MCF 10A (cell line): ENCODE measurements at places on chromosomes 16 and 17. TPM values are rescaled to one million over a fixed set of nuclear protein-coding genes. Genes with fewer than 3 reads are reported as not detected.

DNA sequence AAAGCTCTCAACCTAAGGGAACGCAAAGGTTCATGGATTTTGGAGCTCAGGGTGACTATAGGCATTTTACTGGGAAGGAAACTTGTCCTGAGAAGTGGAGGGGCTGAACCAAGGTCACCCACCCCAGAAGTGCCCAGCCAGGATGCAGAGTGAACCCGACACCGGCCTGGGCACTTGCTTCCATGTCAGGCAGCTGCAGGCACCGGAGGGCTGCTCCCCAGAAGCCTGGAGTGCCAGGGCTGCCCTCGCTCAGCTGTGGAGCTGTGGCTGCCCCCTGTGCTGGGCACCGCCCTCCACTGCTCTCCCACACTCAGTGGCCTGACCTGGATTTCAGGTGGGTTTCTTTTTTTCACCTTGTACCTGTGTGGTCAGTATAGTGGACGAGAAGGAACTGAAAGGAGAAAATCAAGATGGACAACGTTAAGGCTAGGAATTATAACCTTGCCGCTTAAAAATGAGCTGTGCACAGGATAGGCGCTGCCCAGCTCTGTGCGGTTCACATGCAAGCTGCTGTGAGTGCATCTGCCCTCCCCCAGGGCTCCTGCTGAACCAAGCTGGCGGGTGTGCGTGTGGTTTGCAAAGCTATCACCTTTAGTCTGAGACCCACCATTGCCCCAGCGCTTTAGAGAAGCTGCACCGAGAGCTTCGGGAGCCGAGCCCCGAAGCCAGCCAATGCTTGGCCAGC is 2.2 kb downstream of the MAPK8IP3 start:
- no peak for DNase-seq
- H3K27ac ChIP-seq: peak overlapping the region; percentile 81
- peaks cover 18% of the 10 kb centered on the region for H3K36me3 ChIP-seq
- H3K4me1 ChIP-seq: peaks cover 9% of the 10 kb centered on the region

DNA sequence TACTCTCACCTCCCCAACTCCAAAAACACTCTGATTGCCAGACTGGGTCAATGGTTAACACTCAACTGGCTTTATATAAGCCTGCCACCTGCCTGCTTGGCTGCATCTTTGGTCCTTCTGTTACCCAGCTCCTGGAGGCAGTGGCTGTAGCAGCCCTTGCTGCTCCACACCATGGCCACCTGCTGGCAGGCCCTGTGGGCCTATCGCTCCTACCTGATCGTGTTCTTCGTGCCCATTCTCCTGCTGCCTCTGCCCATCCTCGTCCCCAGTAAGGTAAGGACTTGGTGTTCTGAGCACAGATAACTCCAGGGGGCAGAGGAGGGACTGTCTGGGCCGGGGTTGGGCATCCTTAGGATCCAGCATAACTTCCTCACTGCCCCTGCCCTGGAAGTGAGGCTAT is at the start of gene SLC13A2:
Gene SLC13A2, plus strand, starts transcription at position 103 of the 400 bp plus-strand sequence. Its CDS starts 69 bp downstream, at position 172.
- H3K36me3 ChIP-seq: no peaks in the 10 kb centered on the region
- DNase-seq: no peak
- no peak within 1 kb of the TSS for H3K27ac ChIP-seq
- no peaks in the 10 kb centered on the region for H3K27me3 ChIP-seq

- no peaks in the 10 kb centered on the region for H3K36me3 ChIP-seq
- H3K4me3 ChIP-seq: no peak overlapping the region
- no peak overlapping the region for H3K27ac ChIP-seq
- H3K27me3 ChIP-seq: no peaks in the 10 kb centered on the region
- H3K4me1 ChIP-seq: peaks cover 11% of the 10 kb centered on the region
Measured at GRCh38 chr17:61253937-61254574, 145.6 kb upstream of the TBX2 start.

GRCh38 chr17:64213995-64214811 is 48.9 kb downstream of the TEX2 start:
- H3K36me3 ChIP-seq: peaks cover 42% of the 10 kb centered on the region
- H3K4me1 ChIP-seq: peaks cover 42% of the 10 kb centered on the region
- H3K4me3 ChIP-seq: no peak overlapping the region
- no peak overlapping the region for H3K27ac ChIP-seq
- DNase-seq: no peak
- no peaks in the 10 kb centered on the region for H3K27me3 ChIP-seq

- no peaks in the 10 kb centered on the region for H3K27me3 ChIP-seq
- H3K4me1 ChIP-seq: peaks cover 30% of the 10 kb centered on the region
- H3K4me3 ChIP-seq: no peak overlapping the region
Measured at GRCh38 chr16:82643136-82643535, 16.4 kb downstream of the CDH13 start.

DNA sequence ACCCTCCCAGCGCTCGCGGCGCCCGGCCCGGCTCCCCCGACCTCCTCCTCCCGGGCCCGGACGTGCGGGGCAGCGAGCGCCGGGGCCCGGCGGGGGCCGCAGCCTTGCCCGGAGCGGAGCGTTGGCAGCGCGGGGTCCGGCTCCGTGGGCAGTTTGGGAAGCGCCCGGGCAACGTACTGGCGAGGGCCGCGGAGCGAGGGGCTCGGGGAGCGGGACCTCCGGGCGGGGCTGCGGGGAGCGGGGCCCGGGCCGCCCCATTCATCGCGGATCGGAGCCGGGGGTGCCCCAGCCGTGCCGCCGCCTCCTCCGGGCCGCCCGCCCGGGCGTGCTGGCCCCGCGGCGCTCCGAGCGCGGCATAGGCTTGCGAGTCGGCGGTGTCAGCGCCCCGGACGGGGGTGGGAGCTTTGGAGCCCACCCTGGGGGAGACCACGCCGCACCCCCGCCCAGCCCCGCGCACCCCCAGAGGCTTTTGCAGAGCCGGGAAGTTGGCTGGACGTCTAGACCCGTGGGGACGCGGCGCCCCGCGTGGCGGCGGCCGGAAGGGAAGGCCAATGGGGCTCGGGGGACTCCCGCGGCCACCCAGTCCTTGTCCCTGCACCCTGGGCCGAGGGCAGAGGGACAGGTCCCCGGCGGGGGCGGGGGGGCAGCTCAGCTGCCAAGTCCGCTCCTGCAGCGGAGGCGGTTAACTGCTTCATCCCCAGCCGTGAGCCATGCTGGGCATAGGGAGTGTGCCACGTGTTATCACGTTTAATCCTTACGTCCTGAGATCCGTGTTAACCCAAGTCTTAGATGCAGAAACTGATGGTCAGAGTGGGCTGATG is 852 bp downstream of the ZNF469 start:
- H3K36me3 ChIP-seq: peaks cover 6% of the 10 kb centered on the region
- no peaks in the 10 kb centered on the region for H3K27me3 ChIP-seq
- no peaks in the 10 kb centered on the region for H3K4me1 ChIP-seq
- H3K27ac ChIP-seq: no peak overlapping the region
- no peak overlapping the region for H3K4me3 ChIP-seq

DNA sequence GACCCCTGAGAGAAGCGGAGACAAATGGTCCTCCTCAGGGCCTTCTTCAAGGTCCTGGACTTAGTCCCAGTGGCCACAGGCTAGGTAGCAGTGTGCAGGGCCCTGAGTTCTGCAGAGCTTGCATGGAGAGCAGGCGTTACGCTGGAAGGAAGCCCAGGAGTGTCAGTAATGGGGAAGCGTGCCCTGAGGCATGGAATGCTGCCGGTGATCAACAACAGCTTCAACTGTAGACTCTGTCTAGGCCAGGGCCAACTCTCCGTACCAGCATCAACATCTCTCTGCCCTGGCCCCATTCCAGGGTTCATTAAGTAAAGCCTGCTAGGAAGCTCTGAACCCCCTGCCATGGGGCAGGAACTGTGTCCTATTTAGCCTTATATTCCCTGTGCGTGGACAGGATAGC is 568 bp upstream of the TNK1 start:
- no peaks in the 10 kb centered on the region for H3K27me3 ChIP-seq
- H3K4me3 ChIP-seq: peak overlapping the region; percentile 94
- H3K27ac ChIP-seq: peak overlapping the region; percentile 90
- H3K4me1 ChIP-seq: peaks cover 13% of the 10 kb centered on the region
- DNase-seq: peak; percentile 24

DNA sequence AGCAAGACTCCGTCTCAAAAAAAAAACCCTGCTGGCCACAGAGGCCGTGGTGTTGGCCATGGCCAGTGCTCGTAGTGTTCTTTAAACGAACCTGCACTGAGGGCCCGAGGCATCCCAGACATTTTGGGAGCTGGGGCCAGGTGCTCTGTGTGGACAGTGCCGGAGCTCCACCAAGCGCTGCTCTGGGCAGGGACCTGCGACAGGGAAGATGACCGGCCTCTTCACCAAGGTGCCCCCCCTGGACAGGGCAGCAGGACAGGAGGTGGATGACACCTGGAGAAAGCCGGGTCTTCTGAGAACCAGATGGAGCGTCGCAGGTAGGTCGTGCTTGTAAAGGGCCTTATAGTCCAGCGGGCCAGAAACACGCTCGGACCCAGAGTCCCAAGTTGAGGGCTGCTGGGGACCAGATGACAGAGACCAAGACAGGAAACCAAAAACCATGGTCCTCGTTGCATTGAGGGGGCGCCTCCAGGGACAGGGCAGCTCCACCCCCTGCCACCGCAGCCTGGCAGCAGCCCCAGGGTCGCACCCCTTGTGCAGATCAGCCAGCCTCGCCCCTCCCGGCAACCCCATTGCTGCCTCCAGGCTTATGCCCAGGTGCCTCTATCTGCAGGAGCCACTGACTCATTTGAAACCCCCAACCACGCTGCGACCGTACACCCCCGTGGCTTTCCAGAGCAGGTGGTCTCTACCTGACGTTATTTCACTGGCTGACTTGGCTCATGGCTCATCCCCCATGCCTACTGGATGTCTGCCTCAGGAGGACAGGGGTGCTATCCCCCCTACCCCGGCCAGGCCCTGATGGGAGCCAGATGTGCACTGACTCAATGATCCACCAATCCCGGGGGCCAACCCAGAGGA is 4.2 kb upstream of the NTN3 start:
- no peaks in the 10 kb centered on the region for H3K27me3 ChIP-seq
- H3K4me1 ChIP-seq: no peaks in the 10 kb centered on the region
- no peak for DNase-seq
- no peak overlapping the region for H3K27ac ChIP-seq
- H3K36me3 ChIP-seq: no peaks in the 10 kb centered on the region

GRCh38 chr17:50532452-50533024 is at the start of gene EPN3:
Gene EPN3, plus strand, starts transcription at chr17:50532735. Its CDS starts 3,822 bp downstream, at chr17:50536557.
- peaks cover 25% of the 10 kb centered on the region for H3K4me1 ChIP-seq
- H3K4me3 ChIP-seq: peak within 1 kb of the TSS; percentile 67
- H3K27ac ChIP-seq: no peak within 1 kb of the TSS
- no peaks in the 10 kb centered on the region for H3K36me3 ChIP-seq

GRCh38 chr17:13240851-13241250 is 223.0 kb upstream of the ELAC2 start:
- peaks cover 85% of the 10 kb centered on the region for H3K27me3 ChIP-seq
- no peak overlapping the region for H3K27ac ChIP-seq
- H3K4me1 ChIP-seq: no peaks in the 10 kb centered on the region

GRCh38 chr16:53166099-53166498 is 111.3 kb downstream of the CHD9 start:
- no peak overlapping the region for H3K4me3 ChIP-seq
- H3K27me3 ChIP-seq: no peaks in the 10 kb centered on the region

GRCh38 chr17:40485851-40486521 is 15.4 kb downstream of the TNS4 start:
- H3K4me3 ChIP-seq: peak overlapping the region; percentile 54
- peaks cover 83% of the 10 kb centered on the region for H3K4me1 ChIP-seq
- peak overlapping the region; percentile 89 for H3K27ac ChIP-seq
- peak; percentile 98 for DNase-seq
- H3K27me3 ChIP-seq: no peaks in the 10 kb centered on the region

DNA sequence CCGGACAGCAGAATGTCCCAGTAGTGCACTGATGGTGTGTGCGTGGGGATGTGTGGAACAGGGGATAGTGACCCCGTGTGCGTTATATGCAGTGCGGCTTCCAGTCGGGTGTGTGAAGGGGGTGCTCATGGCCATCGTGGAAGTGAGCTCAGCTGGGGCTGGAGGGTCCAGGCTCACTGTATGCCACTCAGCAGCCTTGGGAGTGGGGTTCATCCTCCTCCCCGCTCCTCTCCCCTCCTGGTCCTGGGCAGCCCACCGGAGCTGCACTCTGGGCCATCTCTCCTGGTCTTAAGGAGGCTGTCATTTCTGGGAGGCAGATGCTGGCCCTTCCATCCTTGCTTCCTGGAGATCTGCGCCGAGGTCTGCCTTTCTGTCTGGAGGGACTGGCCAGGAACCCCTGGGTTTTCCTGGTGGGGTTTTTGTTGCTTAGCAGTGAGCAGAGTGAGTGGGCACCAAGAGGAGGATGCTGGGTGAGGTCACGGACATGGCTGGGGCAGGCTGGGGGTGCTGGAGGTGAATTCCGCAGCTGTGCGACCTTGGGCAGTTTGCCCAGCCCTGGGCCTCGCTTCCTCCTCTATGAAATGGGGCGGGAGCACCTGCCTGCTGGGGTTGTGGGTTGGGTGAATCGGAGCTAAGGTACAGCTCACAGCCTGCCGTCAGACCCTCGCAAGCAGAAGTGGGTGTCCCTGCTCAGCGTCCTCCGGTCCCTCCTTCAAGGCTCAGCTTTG is 164.1 kb downstream of the SEC14L1 start:
- peaks cover 29% of the 10 kb centered on the region for H3K4me1 ChIP-seq
- no peak overlapping the region for H3K27ac ChIP-seq
- no peak for DNase-seq
- H3K4me3 ChIP-seq: no peak overlapping the region
- H3K36me3 ChIP-seq: peaks cover 57% of the 10 kb centered on the region
- H3K27me3 ChIP-seq: no peaks in the 10 kb centered on the region

- no peaks in the 10 kb centered on the region for H3K36me3 ChIP-seq
- peak; percentile 73 for DNase-seq
- H3K27ac ChIP-seq: no peak overlapping the region
- H3K4me3 ChIP-seq: no peak overlapping the region
Measured at GRCh38 chr17:77581480-77581879, 377.0 kb upstream of the TNRC6C start.

DNA sequence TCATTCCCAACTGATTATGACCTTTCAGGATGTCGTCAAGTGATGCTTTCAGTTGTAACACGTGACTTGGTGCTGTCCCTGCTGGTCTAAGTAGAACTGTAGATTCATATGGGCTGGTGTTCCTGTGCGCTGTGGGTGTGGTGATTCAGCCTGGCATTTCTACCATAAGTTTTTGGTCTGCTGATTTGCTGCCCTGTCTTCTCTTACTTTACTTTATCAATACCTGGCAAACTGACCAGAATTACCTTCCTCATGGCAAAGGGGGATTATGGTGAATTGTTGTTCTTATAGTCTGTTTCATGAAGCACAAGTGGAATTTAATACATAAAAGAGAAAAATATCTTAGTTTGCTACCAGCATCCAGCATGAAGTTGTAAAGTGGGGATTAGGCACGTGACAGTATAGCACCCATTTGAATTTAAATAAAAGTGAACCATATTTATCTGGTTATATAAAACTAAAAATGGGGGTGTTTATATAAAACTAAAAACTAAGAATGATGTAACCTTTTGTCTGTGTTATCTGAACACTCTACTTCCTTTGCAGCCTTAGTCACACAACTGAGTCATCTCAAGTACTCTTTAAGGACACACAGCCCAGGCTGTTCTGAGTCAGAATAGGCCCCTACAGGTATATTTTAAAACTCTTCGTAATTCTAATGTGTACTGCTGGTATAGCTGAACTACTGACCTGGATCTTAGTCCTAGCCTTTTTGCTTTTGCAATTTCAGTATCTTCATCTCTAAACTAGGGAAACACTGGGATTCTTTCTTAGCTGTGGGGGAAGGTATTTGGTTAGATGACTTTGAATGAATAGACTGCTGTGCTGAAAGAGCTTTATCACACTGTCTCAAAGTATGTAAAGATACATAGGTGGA is 28.3 kb downstream of the TTC19 start:
- no peaks in the 10 kb centered on the region for H3K27me3 ChIP-seq
- peak overlapping the region; percentile 64 for H3K27ac ChIP-seq
- H3K36me3 ChIP-seq: peaks cover 96% of the 10 kb centered on the region
- DNase-seq: peak; percentile 93
- no peak overlapping the region for H3K4me3 ChIP-seq

GRCh38 chr16:81123092-81123852 is 27.1 kb upstream of the GCSH start:
- H3K27me3 ChIP-seq: peaks cover 20% of the 10 kb centered on the region
- no peak overlapping the region for H3K27ac ChIP-seq
- H3K36me3 ChIP-seq: no peaks in the 10 kb centered on the region
- no peak for DNase-seq
- no peak overlapping the region for H3K4me3 ChIP-seq

GAS7 gene
- 0.22 TPM in 1 of 2 replicates, not detected in the other for total RNA-seq

GRB7 gene
- total RNA-seq: 7.3 and 10.3 TPM in 2 replicates

HOXB7 gene
- not detected in 2 replicates for total RNA-seq

COPZ2 gene
- 2.5 TPM in 1 of 2 replicates, not detected in the other for total RNA-seq
